Mononuclear cell (primary cell): ENCODE measurements at places on chromosomes 6 and 20. TPM values are rescaled to one million over a fixed set of nuclear protein-coding genes. Genes with fewer than 3 reads are reported as not detected.

TLDC2 gene
- total RNA-seq: 0.10 TPM

PNLDC1 gene
- 0.10 TPM for total RNA-seq

CTAGE9 gene
- not detected for total RNA-seq

CPNE5 gene
- 6.9 TPM for total RNA-seq

CCDC170 gene
- total RNA-seq: 1.2 TPM

MC3R gene
- not detected for total RNA-seq

TP53TG5 gene
- total RNA-seq: under 0.01 TPM

RNF182 gene
- total RNA-seq: not detected

HLA-DMB gene
- 67.8 TPM for total RNA-seq

ASXL1 gene
- 117 TPM for total RNA-seq

RAB22A gene
- total RNA-seq: 11.0 TPM

CD93 gene
- total RNA-seq: 85.5 TPM

CTCFL gene
- total RNA-seq: not detected

MAFB gene
- 122 TPM for total RNA-seq

DLK2 gene
- total RNA-seq: 0.31 TPM

CHMP4B gene
- 67.0 TPM for total RNA-seq

STX11 gene
- total RNA-seq: 118 TPM

RFX6 gene
- total RNA-seq: not detected

PHF3 gene
- total RNA-seq: 189 TPM
